Right hindlimb (tissue), 1 donor: ENCODE measurements at places on chromosomes 16 and 17.

GRCh38 chr17:6402258-6402657 is 32.7 kb downstream of the AIPL1 start:
- DNase-seq, result no peak

DNA sequence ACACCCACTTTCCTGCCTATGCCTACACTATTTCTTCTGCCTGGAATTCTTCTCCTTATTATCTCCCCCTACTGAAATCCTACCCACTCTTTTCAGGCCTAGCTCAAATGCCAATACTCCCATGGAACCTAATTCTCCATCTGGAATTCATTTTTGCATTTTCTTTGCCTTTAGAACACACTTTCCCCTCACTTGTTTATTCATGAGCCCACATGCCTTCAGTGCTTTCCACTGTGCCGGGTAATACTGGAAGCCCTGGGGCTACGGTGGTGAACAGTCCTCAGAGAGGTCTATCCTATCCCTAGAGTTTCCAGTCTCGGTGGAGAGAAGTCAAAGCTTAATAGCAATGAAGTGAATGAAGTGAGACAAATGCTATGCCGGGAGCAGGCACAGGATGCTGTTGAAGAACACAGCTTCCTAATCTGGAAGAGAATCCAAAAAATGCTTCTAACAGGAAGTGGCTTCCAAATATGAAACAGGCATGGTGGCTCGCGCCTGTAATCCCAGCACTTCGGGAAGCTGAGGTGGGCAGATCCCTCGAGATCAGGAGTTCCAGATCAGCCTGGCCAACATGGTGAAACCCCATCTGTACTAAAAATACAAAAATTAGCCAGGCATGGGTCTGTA is 322.4 kb downstream of the GRIN2A start:
- DNase-seq, result no peak

GRCh38 chr16:35296962-35297653 is 1837.7 kb downstream of the TP53TG3F start:
- DNase-seq, result no peak

DNA sequence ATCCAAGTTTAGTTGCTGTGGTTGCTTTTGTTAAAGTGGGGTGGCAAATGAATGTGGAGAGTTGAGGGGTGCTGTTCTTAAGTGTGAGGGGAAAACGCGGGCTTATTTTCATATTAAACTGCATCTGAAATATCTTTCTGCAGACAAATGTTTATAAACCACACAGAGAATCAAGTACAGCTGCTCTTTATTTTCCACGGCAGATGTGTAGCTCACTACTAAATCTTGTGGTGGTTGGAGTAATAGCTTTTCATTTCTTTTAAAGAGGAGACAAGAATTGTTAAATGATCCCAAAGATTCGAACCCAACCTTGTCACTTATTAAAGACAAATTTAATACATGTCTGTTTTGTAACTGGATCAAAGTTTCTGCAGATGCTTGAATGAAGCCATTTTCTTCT is 2.1 kb downstream of the CLTC start:
- no peak for DNase-seq

GRCh38 chr17:43619705-43620104 is 42.0 kb downstream of the MEOX1 start:
- no peak for DNase-seq
